NCI-H1105 treated with DMSO at 0.1 percent for 48 hours (cell line): ENCODE measurements at places on chromosomes 16 and 17.
A peak's percentile ranks its signal among the peaks of the same experiment; 100 is the strongest.

- DNase-seq: no peak
Observed at GRCh38 chr17:18300725-18301480, 13.9 kb downstream of the TOP3A start.

- DNase-seq: no peak
Observed at GRCh38 chr17:35052780-35053179, 10.7 kb downstream of the RFFL start.

- DNase-seq: no peak
Observed at GRCh38 chr16:84247331-84247730, 7.5 kb upstream of the KCNG4 start.

DNA sequence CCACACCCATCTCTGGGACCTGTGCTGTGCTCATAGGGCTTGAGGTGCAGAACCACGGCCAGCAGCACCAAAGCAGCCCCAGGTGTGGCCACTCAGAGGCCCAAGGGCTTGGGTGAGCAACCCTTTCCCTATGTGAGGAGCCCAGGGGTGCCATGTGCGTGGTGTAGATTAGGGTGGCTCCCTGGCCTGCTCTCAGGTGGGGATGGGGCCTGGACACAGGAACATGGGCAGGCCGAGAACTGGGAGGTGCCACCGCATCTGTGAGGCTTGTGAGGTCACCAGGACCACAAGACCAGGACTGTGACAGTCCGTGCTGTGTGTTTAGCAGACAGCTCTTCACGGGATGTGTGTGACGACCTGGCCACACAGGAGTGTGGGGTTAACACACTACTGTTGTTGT, 103.5 kb upstream of the ZNF750 start:
- DNase-seq: no peak

GRCh38 chr17:73304438-73304837, 7.4 kb downstream of the CDC42EP4 start:
- no peak for DNase-seq

- no peak for DNase-seq
Observed at GRCh38 chr17:82016061-82016874, 6.4 kb downstream of the CENPX start.

DNA sequence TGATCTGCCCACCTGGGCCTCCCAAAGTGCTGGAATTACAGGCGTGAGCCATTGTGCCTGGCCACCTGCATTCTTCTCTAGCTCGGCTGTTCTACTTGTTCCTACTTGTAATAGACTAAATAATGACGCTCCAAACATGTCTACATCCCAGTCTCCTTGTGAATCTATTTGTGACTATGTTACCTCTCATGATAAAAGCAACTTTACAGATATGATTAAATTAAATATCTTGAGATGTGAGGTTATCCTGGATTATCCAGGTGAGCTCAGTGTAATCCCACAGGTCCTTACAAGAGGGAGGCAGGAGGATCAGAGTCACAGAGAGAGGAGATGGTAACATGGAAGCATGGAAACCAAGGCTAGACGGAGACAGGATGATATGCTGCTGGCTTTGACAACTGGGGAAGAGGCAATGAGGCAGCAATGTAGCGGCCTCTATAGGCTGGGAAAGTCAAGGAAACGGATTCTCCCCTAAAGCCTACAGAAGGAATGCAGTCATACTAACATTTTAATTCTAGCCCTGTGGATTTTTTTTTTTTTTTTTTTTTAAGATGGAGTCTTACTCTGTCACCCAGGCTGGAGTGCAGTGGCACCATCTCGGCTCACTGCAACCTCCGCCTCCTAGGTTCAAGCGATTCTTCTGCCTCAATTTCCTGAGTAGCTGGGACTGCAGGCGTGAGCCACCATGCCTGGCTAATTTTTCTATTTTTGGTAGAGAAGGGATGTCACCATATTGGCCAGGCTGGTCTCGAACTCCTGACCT, 5.0 kb upstream of the LASP1 start:
- no peak for DNase-seq

DNA sequence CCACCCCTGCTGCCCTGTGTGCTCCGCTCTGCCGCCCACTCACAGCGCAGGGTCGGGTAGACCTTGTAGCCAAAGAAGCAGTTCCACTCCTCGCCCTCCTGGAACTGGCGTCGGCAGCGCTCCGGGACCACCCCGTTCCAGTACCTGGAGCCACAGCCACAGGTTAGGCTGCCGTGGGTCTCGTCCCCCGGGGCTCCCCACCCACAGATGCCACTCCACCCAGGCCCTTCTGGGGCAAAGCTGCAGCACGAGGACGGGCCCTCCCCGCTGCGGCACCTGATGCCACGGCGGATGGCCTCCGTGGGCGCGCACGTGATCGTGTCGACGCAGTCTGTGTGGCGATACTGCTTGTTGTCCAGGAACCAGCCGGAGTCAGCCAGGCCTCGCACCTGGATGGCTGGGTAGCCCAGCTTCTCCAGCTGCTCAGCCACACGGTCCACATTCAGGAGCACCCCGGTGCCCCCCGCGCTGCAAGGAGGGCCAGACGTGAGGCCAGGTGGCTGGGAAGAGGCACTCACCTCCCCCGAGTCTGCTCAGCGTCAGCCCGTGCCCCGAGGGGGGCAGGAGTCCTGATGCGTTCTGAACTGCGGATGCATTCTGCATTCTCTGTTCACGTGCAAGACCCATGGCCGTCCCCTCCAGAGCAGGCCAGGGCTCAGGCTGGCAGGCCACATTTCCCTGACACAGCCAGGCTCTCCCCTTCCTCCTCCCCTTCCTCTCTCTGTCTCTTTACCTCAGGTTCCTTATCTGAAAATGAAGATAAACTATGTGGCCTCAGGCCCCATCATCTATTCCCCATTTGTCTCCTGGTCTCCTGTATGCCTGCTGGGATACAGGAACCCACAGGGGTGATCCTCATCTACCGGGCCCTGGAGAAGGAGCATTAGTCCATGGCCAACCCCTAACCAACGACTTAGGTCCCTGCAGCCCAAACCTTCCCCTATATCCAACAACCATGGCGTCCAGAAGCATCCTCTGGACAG, 4.1 kb downstream of the NOTUM start:
- DNase-seq: no peak

DNA sequence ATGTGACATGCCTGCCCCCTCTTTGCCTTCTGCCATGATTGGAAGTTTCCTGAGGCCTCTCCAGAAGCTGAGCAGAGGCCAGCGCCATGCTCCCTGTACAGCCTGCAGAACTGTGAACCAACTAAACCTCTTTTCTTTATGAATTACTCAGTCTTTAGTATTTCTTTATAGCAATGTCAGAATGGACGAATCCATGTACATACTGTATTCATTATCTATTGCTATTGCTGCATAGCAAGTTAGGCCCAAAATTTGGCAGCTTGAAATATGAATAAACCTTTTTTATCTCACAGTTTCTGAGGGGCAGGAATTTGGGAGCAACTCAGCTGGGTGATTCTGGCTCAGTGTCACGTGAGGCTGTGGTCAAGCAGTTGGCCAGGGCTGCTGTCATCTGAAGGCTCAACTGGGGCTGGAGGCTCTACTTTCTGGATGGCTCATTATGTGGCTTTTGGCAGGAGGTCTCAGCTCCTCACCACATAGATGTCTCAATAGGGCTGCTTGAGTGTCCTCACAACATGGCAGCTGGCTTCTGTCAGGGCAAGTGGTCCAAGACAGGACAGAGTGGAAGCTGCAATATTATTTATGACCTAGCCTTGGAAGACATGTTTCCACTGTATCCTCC, 40.0 kb downstream of the SOCS1 start:
- DNase-seq: no peak

GRCh38 chr17:5418858-5419355, 555 bp downstream of the NUP88 start:
- DNase-seq: peak; percentile 61

DNA sequence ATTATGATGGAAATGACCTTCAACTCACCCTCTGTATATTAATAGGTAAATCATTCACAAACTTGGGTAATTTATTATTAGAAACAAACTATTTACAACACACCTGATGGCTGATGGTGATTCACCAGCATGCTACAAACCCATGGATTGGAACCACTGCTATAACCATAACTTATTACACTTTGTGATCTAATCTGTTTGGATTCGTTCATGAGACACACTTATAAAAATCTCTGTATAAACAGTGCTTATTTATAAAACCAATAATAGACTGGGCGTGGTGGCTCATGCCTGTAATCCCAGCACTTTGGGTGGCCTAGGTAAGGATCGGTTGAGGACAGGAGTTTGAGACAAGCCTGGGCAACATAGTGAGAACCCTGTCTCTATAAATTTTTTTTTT, 16.0 kb downstream of the SMIM36 start:
- no peak for DNase-seq

DNA sequence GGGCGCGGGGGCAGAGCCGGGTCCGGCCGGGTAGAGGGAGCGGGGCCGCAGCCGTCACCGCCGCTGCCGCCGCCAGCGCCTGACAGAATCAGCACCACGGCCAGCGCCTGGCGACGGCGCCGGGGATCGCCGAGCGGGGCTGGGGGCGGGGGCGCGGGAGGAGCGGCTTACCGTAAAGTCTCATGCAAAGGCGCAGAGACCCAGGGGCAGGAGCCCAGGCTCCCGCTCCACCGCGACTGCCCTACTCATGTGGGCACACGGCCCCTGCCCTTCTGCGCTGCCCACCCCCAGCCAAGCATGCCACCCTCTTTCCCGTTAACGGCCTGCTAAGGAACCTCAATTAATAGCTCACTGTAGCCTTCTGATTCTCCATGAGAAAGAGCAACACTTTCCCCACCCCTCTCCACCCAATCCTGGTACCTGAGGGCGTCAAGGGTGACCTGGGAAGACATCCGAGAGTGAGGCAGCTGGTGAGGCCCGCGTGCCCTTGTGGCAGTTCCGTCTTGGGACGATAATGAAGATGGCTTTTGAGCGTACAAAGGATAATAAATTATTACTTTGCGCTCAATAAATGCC, at the start of gene SEZ6:
TSS of gene SEZ6 (minus strand) at position 98 of the 576 bp plus-strand sequence. CDS start 164 bp downstream, outside the sequence.
- peak; percentile 78 for DNase-seq

DNA sequence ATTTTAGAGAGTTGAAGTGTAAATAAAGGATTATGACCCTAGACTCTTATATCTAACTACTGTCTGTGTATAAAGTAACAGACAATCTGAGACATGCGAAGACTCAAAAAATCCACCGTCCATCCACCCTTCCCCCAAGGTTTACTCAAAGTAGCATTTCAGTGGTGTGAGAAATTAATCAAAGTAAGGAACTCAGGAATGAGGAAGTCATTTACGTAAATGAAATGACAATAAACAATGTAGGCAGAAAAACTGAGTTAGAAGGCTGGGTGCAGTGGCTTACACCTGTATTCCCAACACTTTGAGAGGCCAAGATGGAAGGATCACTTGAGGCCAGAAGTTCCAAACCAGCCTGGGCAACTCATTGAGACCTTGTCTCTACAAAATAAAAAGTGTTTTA, 19.8 kb upstream of the NTN1 start:
- DNase-seq: no peak

- DNase-seq: peak; percentile 88
Observed at GRCh38 chr17:81566461-81567126, 14.4 kb upstream of the FAAP100 start.

DNA sequence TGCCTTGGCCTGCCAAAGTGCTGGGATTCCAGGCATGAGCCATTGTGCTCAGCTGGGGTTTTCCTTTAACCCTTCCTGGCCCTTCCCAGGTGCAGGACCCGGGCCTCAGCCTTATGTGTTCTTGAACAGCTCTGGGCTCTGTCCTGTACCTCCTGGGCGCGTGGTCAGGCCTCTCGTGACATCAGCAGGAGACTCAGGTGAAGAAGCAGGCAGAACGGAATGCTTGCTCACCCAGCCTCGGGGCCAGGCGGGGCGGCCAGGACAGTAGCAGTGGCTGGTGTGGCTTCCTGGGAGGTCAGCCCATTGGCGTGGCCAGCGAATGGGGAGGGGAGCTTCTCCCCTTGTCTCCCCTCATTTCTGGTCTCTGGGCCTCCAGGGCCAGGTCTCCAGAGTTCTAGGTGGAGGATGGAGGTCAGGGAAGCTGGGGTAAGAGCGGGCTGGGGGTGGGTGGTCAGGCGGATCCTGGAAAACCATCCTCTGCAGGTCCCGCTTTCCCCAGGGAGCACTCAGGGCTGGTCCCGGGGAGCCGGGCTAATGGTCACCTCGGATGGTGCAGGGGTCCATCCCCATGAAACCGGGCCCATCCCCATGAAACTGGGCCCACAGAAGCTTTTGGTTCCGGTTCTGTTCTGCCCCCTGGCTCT, 281.5 kb downstream of the SEC14L1 start:
- DNase-seq: no peak
